ENCODE measurements at places on chromosomes 4 and X.

DNA sequence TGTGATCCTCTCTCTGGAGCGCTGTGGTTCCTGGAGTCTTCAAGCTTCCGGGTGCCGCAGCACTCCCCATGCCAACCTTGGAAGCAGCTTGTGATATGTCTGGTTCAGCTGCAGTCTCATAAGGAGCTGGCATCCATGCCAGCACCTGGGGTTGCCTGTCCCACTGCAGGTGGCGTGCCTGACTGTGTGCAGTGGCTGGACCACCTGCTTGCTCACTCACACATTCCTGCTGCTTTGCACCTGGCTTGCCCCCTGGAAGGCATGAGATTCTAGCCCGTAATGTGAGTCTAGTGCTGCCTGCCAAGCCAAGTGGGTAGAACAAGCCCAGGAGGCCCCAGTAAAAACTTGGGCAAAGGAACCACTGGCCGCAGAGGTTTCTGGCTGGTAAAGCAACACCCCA lies 687.2 kb upstream of the AADAT start:
- no peak for DNase-seq

GRCh38 chr4:88158038-88158488 lies 376 bp downstream of the ABCG2 start:
- no peak for DNase-seq

- DNase-seq = no peak
These were observed 217.8 kb downstream of the SHOX start for GRCh38 chrX:848386-848785.

DNA sequence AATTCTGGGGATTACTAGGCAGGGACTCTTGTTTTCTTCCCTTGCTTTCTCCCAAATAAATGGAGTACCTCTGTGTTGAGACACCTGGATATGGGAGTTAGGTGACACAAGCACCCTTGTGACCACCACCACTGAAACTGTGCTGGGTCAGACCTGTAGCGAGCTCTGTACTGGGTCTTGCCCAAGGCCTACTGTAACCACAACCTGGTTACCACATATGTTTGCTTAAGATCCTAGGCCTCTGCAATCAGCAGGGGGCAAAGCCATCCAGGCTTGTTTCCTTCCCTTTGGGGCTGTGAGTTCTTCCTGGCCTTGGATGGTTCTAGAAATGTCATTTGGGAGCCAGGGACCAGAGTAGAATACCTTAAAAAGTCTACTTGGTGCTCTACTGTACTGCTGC lies 49.4 kb downstream of the LPAR4 start:
- DNase-seq = no peak

DNA sequence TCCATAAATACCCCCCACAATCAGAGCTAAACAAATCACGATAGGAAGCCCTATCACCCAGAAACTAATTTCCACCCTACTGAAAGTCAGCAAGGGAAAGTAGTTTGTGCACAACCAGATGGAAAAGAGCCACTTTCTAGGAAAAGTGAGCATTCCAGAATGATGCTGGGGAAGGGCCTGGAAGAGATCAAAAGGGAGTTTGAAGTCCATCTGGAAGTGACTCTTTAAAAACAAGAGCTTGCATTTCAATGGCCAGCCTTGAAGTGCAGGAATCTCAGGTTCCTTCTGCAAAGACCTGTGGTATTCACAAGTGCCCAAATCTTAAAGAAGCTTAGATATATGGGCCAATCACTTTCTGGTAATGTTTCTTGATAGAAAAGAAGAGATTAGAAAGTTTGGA lies 97.0 kb upstream of the LDB2 start:
- no peak for DNase-seq
